Stimulated activated CD4-positive, alpha-beta T cell treated with anti-CD3 and anti-CD28 coated beads, TNF-alpha, amount 100 ng/mL, for 1 hour (primary cell): ENCODE measurements at places on chromosomes 3 and 15.
A peak's percentile ranks its signal among the peaks of the same experiment; 100 is the strongest.

DNA sequence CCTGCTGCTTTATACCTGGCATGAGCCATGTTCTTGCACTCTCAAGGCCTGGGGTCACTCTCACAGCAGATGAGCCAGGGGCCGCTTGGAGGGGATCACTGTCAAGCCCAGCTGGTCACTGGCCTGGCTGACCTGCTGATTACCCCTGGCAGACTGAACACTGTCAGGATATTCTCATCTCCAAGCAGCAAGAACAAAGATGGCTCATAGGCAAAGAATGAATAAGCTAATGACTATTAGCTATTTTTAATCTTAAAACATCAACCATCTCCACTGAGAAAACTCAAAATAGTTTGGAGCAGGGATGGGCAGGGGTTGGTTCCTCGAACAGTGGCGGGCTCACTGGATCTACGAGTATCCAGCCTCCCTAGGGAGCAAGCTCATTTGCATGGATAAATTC is 64.4 kb upstream of the ACAN start:
- DNase-seq = no peak

DNA sequence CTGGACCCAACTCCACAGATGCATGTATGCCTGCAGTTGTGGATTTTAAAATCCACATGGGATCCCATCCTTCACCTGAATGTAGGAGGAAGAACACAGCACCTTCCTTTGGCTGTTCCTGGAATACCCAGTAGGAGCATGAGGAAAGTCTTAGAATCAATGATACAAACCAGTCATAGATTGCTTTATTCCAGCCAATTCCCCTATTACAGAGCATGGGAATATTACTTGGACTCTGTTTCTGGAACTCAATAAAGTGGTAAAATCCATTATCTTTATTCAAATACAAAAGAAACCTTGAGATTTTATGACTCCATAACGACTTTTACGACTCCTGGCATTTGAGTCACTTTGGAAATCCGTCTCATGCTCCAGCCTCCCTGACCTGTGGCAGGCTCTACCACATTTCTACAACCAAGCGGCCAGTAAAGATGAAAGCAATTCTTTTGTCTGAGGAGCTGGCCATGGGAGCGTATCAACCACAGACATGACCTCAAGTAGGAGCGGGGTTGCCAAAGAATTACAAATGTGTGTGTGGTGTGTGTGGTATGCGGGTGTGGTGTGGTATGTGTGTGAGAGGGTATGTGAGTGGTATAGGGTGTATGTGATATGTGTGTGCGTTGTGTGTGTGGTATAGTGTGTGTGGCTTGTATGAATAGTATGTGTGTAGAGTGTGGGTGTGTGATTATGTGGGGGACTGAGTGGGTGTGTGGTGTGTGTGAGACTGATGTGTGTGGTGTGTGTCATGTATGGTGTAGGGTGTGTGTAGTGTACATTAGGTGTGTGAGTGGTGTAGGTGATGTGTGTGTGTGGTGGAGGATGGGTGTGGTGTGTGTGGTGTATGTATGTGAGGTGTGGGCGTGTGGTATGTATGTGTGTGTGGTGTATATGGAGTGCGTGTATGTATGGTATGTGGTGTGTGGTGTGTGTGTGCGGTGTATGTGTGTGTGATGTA is 40.0 kb downstream of the ARRDC4 start:
- no peak for DNase-seq

DNA sequence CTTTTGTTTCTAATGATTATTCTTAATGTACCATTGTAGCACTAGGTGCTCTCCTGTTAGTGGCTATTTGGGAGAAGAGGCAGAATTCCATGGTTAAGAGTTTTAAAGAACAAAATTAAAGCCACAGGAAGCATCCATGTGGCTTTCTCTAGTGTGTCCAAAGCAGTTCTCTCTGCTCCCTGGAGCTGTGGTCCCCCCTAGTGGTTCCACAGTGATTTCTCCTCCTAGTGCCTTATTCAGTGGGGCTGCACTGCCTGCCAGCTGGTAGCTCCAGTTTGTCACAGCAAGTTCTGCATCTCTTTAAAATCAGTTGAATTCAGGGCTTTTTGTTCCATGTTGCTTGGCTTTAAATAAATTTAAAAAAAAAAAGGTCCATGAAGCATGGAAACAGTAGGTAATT is 39.6 kb upstream of the FAM98B start:
- no peak for DNase-seq

DNA sequence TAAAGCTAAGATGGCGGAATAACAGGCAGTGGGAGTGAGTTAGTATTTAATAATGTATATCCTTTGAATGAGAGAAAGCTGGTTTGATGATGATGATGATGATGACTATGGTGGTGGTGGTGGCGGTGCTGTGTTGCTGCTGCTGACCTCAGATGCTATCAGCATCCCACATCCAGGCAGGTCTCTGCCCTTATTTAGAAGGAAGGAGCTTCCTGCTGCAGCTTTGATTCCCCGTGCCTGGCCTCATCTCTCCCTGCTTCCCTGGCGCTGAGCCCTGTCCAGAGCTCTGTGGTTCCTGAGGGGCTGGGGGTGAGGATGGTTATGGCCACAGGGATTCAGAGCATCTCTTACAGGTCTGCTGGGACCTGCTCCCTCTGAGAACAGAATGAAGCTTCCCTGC is 73.1 kb downstream of the RAB11A start:
- no peak for DNase-seq

DNA sequence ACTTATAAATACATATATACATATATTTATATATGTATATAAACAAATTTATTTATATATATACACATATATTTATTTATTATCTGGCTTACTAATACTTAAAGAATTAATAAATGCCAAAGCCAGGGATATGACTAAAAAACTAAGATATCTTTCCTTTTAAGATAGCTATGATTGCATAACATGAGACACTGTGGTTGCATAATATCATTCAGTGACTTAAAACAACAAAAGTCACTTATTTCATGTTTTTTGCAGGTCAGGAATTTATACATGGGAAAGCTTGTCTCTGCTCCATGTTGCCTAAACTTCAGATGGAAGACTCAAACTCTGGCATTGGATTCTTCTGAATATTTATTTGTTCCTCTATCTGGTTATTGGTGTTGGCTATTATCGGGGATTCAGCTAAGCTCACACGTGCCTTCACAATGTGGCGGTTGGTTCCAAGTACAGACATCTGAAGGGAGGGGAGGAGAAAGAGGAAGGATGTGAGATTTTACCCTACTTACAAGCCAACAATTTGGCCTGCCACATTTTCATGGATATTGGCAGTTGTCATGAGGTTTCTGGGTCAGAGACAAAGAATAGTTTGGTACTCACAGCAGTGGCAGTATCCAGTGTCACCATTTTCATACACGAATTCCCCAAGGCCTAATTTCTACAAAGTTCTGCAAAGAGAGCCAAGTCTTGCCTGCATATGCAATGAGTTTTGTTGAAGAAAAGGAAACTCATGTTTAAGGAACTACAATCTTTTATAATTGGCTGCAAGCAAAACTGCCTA is 381.6 kb downstream of the EPHA3 start:
- no peak for DNase-seq

GRCh38 chr3:73561494-73561893 is 63.2 kb downstream of the PDZRN3 start:
- DNase-seq = no peak

DNA sequence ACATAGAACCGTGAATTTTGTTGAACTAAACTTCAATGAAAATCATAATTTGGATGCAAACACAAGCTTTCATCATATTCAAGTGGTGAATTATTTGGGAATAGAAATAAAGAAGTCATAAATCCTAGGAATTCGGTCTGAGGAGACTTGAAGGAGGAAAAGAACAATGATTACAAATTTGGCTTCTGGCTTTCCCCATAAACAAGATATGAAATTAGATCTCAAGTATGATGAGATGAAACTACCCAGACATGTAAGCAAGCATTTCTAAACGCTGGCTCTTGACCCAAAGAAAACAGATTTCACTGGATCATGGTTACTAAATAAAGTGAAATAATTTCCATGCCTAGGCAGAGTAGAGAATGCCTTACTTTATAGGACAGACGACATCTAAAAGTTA is 146.9 kb upstream of the LRTM1 start:
- no peak for DNase-seq

- DNase-seq = no peak
Observed at GRCh38 chr15:87343966-87344365, 912.6 kb downstream of the NTRK3 start.

DNA sequence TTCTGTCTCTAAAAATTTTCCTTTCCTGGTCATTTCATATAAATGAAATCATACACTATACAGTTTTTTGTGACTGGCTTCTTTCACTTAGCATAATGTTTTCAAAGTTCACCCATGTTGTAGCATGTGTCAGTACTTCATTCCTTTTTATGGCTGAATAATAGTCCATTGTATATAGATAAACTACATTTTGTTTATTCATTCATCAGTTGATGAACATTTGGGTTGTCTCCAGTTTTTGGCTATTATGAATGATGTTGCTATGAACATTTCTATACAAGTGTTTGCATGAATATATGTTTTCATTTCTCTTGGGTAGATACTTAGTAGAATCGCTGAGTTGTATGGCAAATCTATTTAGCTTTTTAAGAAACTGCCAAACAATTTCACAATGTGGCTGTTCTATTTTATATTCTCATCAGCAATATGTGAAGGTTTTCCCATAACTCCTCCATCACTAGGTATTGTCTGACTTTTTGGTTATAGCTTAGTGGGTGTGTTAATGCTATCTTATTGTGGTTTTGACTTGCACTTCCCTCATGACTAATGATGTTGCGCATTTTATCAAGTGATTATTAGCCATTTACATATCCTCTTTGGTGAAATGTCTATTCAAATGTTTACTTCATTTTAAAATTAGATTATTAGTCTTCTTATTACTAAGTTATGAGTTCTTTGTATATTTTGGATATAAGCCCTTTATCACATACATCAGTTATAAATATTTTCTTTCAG is 21.7 kb upstream of the AP4E1 start:
- no peak for DNase-seq

- DNase-seq = no peak
Observed at GRCh38 chr3:143832433-143832832, 15.8 kb downstream of the SLC9A9 start.

DNA sequence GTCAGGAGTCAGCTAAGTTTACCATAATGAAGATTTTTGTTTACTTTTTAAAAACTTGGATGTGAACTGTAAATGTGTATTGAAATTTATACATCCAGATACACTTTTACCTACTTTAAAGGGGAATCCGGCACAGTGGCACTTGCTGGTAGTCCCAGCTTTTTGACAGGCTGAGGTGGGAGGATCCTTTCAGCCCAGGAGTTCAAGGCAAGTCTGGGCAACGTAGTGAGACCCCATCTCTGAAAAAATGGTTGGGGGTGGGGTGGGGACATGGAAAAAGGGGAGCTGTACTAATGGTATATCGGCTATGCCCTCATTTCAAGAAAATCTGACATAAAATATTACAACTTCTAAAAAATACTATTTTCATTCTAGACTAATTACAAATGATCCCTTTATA is 95.8 kb upstream of the CGNL1 start:
- no peak for DNase-seq

GRCh38 chr3:183283886-183284285 is 30.8 kb downstream of the B3GNT5 start:
- no peak for DNase-seq

DNA sequence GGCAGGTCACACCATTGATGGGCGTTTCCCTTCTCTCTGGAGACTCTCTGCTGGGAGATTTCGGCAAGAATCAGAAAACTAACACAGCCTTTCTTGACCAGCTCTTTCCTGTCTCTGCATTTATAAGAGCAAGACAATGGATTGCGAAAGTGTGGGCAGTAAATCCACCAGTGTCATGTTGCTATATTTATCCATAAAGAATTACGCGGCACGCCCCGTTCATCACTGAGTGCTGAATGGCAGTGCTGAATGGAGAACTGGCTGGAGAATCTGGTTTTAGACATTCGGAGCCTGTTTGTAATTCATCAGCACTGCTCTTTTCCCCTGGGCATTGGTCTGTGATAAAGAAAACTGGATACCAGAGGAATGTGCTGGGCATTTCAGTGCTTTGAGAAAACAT is 2.0 kb upstream of the CEMIP start:
- no peak for DNase-seq

GRCh38 chr15:90561344-90562244 is 31.9 kb downstream of the CRTC3 start:
- no peak for DNase-seq

DNA sequence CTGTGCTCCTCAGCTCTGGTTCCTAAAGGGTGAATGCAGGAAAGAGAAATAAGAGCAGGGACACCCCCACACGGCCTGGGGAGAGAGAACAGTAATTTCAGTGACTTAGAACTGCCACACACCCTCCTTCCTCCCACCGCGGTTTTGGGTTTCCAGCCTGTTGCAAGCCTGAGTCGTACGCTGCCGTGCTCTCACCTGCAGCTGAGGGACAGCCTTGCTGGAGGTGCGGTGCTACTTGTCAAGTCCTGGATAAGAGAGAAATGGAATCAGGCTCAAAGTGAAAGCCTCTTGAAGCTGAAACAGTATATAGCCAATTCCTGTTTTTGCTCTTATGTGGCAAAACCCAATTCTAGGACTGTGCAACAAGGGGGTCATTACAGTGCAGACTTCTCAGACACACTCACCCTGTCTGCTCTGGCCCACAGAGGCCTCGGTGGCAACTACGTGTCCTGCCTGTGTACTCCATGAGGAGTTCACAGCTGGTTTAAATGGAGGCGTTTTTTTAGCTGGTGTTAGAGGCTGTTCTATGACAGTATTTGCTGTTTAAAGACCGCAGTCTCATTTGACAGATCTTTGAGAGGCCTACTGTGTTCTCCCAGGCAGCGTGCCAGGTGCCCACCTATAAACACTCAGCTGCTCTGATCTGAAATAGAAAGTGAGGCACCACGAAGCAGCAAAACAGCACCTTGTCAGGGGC is 42.9 kb downstream of the TBC1D2B start:
- DNase-seq = peak; percentile 42

GRCh38 chr3:123028233-123028828 is 768 bp upstream of the SEMA5B start:
- DNase-seq = no peak

DNA sequence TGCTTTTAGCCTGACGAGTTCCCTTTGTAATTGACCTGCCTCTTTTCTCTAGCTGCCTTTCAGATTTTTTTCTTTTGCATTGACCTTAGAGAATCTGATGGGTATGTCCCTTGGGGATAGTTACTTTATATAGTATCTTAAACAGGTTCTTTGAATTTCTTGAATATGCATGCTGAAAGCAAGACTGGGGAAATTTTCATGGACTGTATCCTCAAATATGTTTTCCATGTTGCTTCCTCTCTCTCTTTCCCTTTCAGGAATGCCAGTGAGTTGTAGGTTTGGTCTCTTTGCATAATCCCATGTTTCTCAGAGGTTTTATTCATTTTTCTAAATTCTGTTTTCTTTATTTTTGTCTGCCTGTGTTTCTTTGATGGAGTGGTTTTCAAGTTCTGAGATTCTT is 81.8 kb upstream of the CPNE4 start:
- no peak for DNase-seq

- no peak for DNase-seq
Observed at GRCh38 chr3:43862992-43863805, 172.5 kb downstream of the ABHD5 start.

GRCh38 chr3:58645726-58646125 is 20.8 kb downstream of the FAM3D start:
- DNase-seq = no peak

DNA sequence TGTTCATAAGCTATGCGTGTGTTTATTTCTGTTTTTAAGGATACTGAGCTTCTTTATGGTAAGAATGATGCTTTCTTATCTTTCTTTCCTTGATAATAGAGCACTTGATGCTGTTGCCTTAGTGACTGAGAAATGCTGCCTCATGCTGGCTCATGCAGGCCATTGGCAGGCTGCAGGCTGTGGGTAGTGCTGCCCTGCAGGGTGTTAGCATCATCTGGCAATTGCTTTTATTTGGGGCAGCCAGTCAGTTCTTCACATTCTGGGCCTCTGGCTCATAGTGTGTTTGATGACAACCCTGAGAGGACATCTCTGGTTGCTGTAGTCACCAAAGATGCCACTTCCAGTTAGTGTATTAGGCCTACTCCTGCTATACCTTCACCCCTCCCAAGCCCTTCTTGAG is 66.2 kb upstream of the ONECUT1 start:
- DNase-seq = no peak
